ENCODE measurements at places on chromosomes 6 and 20. TPM values are rescaled to one million over a fixed set of nuclear protein-coding genes. Genes with fewer than 3 reads are reported as not detected.

DNA sequence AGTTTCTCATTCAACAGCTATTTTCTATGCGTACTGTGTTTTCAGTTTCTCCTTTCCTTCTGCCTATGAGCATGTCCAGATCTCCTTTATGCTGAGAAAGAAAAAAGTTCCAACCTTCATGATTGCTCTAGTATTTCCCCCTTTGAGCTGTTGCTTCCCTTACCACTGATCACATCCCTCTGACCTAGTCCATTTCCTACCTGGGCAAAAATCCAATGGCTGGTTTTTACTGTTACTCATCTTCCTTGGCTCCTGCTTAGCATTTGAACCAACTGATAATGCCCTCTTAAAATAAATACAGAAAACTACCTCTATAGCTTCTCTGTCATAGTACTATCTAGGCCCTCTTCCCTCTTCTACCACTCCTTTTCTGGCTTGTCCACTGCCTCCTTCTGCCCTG, 6.0 kb downstream of the RFX6 start:
- peak; percentile 75 for DNase-seq

DNA sequence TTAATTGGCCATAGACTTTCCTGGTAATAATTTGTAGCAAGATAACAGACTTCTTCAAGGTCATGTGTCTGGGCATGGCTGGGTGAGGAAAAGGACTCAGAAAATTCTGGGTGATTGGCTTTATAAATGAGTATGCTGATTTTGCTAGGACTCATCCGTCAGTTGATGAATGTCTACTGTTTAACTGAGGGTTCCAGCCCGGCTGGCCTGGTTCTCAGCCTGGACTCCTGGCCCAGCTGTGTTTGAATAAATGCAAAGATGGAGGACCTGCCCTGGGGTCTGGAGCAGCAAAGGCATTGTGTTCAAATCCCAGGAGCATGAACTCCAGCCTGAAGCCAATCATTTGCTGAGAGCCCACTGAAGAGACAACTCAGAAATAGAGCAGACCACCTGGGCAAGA, 323.2 kb downstream of the LRFN2 start:
- no peak for DNase-seq

GRCh38 chr6:131791476-131791875, 16.3 kb upstream of the ENPP1 start:
- no peak for DNase-seq

DNA sequence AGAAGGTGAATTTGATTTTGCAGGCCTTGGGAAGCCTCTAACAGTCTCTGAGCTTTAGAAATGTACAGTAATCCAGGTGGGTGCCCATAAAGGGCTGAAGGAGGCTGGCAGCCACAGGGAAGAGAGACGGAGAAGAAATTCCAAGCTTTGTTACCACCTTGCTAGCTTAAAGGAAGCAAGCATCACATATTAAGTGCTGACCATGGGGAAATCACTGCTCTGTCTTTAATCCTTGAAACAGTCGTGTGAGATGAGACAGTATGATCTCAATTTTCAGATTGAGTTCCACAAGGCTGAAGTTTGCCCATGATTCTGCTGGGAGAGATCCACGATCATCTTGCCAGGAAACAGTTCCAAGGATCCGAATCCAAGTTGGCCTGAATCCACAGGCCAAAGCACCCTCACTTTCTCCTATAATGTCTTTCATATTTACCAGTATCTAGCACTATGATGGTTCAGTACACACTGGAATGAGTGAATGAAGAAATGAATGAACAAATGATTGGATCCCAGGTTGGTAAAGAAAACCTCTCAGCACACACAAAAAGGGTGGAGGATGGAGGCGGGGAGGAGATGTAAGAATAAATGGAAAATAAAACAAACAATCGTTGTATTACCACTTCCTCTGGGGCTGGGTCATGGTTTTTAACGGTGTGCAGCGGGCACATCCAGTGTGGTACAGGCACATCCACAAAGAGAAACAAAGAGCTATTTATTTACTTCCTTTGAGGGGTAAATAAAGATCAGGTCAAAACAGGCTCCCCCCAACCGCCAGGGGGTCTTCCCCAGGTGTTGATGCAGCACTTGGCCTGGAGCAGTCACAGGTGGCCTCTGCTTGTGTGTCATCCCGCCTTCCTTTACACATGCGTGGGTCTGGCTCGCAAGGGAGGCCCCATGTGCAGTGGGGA, 28.2 kb upstream of the TAF8 start:
- DNase-seq: no peak

DNA sequence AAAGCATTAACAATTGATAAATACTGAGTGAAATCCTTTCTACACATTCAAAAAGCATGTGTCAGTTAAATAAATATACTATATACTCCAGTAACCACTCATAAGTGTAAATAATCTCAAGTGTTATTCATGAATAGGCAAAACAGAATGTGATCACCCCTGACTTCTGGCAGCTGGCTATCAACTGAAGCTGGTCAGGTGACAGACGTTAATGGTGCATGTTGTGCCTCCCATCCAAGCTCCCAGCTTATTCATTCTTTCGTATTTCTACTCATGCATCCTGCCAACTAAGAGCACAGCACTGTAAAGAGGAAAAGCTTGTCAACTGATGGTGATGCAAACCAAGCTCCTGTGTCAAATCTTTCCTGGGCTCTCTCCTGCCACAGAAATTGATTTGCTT, 7.7 kb downstream of the PSMB1 start:
- DNase-seq: no peak

DNA sequence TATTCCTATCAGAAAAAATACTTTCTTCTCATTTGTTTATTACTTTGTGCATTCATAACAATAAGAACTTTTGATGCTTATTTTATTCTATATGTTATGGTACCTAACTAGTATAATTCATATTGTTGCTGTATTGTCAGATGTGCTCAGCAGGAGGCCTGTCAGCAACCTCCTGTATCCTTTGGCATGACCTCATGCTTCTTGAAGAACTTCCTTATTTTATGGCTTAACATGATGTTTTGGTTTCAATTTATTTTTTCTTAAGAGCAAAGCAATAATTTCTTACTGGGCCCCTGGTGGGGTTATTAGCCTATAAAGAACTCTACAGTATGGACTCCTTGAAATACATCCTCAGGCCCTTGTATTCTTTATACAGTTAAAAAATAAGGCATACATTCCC, 17.3 kb downstream of the GGTLC1 start:
- no peak for DNase-seq

- DNase-seq: no peak
Measured at GRCh38 chr20:23391707-23392310, 29.5 kb downstream of the NAPB start.

Gene BPIFB6
- total RNA-seq: not detected

Gene TMC2
- total RNA-seq: not detected

Measured in HT1080 (cell line).